NAMALWA (cell line): ENCODE measurements at places on chromosomes 12 and 14.

DNA sequence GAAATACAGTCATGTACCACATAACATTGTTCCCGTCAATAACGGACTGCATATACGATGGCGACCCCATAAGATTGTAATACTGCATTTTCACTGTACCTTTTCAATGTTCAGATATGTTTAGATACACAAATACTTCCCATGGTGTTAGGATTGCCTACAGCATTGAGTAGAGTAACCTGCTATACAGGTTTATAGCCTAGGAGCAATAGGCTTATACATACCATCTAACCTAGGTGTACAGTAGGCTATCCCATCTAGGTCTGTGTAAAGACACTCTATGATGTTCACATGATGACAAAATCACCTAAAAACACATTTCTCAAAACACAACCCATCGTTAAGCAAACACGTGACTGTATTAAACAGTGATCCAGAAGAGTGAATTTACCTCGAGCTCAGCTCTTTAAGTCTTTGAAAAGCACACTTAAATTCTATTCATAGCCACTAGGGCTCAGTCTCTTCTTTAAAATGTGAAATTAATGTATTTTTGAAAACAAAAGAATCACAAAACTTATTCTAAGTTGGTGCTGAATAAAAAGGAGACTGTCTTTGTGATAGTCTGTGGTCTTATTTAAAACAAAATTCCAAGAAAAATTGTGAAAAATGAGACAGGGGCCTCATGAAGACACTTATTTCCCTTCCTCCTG, 239.1 kb upstream of the ARID2 start:
- DNase-seq: no peak

DNA sequence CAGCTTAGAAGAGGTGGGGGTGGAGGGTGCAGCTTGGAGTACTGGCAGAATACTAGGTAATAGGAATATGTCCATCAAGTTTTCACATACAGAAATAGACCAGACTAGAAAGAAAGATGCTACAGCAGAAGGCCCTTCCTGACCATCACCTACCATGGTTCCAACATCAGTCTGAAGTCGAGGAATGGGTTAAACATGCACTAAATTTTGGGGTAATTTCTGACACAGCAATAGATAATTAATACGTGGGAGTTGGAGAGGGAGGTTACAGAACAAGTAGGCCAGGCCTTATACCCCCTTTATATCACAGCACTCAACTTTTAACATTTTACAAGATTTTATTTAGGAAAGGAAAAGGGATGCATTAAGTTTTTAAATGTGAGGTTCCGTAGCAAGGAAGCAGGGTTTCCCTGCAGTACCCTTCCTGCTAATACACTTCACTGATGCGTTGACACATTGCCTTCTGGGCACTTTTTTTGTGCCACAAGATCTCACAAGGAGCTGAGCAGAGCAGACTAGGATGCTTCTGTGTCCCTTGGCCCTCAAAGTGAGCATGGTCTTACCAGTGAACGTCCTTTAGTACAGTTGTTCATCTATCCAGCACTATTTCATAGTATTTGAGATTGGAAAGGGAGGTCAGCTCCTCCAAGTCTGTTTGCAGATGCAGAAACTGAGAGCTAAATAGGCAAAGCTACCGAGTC, 50.8 kb downstream of the EID3 start:
- DNase-seq: no peak

GRCh38 chr12:126069549-126070165, 1004.4 kb downstream of the AACS start:
- peak; percentile 73 for DNase-seq

GRCh38 chr12:42504049-42504448, 85.5 kb downstream of the PRICKLE1 start:
- DNase-seq: no peak
